ENCODE measurements at places on chromosomes 12 and 14.

- no peak overlapping the region for H3K4me3 ChIP-seq
- no peaks in the 10 kb centered on the region for H3K36me3 ChIP-seq
- DNase-seq, result no peak
- peaks cover 5% of the 10 kb centered on the region for H3K4me1 ChIP-seq
- no peak overlapping the region for H3K27ac ChIP-seq
- H3K27me3 ChIP-seq, result no peaks in the 10 kb centered on the region
These were observed 179.2 kb downstream of the DUSP6 start for GRCh38 chr12:89173096-89173495.

GRCh38 chr14:67186789-67187584, 2.3 kb upstream of the GARIN2 start:
- peaks cover 3% of the 10 kb centered on the region for H3K36me3 ChIP-seq
- no peak overlapping the region for H3K27ac ChIP-seq
- DNase-seq, result no peak
- no peaks in the 10 kb centered on the region for H3K4me1 ChIP-seq

- H3K27me3 ChIP-seq, result no peaks in the 10 kb centered on the region
- H3K4me1 ChIP-seq, result no peaks in the 10 kb centered on the region
- H3K36me3 ChIP-seq, result no peaks in the 10 kb centered on the region
- no peak for DNase-seq
These were observed 43.6 kb downstream of the SYNE3 start for GRCh38 chr14:95472819-95473251.

GRCh38 chr12:53222170-53222721, 9.8 kb downstream of the RARG start:
- H3K36me3 ChIP-seq, result no peaks in the 10 kb centered on the region
- no peak for DNase-seq
- peak overlapping the region; percentile 72 for H3K27ac ChIP-seq
- peak overlapping the region; percentile 78 for H3K4me3 ChIP-seq
- H3K4me1 ChIP-seq, result peaks cover 73% of the 10 kb centered on the region
- H3K27me3 ChIP-seq, result peaks cover 63% of the 10 kb centered on the region

DNA sequence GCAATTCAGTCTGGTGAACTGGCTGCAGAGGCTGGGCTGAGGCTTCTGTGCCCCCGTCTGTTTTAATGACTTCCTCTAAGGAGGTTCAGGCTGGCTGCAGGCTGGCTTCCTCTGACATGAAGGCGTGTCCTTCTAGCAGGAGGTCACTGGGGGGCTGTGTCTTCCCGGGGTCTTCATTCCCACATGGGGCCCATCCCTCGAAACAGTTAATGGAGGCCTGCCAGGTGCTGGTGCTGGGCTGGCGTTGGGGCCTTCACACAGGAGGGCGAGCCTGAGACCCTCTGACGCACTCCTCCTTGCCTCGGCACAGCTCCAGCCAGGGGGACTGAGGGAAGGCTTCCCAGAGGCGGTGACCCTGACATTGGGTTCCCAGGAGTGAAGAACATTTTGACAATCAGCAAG, 57.7 kb upstream of the DLK1 start:
- peak overlapping the region; percentile 81 for H3K27ac ChIP-seq
- H3K4me3 ChIP-seq, result no peak overlapping the region
- peaks cover 19% of the 10 kb centered on the region for H3K27me3 ChIP-seq
- H3K36me3 ChIP-seq, result no peaks in the 10 kb centered on the region
- peaks cover 48% of the 10 kb centered on the region for H3K4me1 ChIP-seq
- DNase-seq, result no peak

- no peaks in the 10 kb centered on the region for H3K27me3 ChIP-seq
- no peaks in the 10 kb centered on the region for H3K4me1 ChIP-seq
- no peak for DNase-seq
- H3K27ac ChIP-seq, result no peak overlapping the region
- no peak overlapping the region for H3K4me3 ChIP-seq
These were observed 173.7 kb downstream of the SLC25A21 start for GRCh38 chr14:36998686-36999085.

GRCh38 chr12:68240079-68240478, 13.3 kb downstream of the IL22 start:
- H3K27ac ChIP-seq, result no peak overlapping the region
- no peaks in the 10 kb centered on the region for H3K36me3 ChIP-seq
- H3K4me3 ChIP-seq, result no peak overlapping the region
- DNase-seq, result no peak

DNA sequence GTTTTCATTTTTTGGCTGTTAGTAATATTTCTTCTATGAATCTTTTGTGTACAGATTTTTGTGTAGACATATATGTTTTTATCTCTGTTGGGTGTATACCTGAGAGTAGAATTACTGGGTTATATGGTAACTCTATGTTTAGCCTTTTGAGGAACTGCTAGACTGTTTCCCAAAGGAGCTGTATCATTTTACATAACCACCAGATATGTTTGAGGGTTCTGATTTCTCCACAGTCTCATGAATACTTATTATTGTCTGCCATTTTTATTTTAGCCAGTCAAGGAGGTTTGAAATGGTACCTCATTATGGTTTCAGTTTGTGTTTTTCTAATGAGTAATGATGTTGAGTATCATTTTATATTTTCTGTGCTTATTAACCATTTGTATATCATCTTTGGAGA, 1.9 kb downstream of the PCNX4 start:
- H3K36me3 ChIP-seq, result peaks cover 10% of the 10 kb centered on the region
- H3K27ac ChIP-seq, result no peak overlapping the region
- no peaks in the 10 kb centered on the region for H3K27me3 ChIP-seq
- no peak for DNase-seq
- H3K4me3 ChIP-seq, result peak overlapping the region; percentile 97

- no peak overlapping the region for H3K4me3 ChIP-seq
- no peaks in the 10 kb centered on the region for H3K36me3 ChIP-seq
- DNase-seq, result no peak
- H3K27me3 ChIP-seq, result no peaks in the 10 kb centered on the region
- H3K4me1 ChIP-seq, result peaks cover 16% of the 10 kb centered on the region
These were observed 4.5 kb upstream of the CACNA2D4 start for GRCh38 chr12:1922985-1923384.
